ENCODE measurements at places on chromosomes 1 and 21.

DNA sequence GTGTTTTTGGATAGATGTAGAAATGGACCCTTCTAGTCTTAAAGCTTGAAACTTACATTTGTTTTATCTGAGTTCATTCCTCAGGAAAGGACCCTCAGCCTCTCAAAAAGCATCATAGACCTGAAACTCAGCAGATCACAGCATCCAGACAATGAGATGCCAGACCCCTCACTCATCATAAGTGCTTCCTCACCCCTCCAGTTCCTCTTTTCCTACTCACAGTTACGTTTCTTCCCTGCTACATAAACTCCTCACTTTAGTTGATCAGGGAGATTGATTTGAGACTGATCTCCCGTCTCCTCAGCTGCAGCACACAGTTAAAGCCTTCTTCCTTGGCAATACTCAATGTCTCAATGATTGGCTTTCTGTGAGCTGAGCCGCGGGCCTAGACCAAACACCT, 282.0 kb downstream of the FAM72C start:
- no peak for DNase-seq

DNA sequence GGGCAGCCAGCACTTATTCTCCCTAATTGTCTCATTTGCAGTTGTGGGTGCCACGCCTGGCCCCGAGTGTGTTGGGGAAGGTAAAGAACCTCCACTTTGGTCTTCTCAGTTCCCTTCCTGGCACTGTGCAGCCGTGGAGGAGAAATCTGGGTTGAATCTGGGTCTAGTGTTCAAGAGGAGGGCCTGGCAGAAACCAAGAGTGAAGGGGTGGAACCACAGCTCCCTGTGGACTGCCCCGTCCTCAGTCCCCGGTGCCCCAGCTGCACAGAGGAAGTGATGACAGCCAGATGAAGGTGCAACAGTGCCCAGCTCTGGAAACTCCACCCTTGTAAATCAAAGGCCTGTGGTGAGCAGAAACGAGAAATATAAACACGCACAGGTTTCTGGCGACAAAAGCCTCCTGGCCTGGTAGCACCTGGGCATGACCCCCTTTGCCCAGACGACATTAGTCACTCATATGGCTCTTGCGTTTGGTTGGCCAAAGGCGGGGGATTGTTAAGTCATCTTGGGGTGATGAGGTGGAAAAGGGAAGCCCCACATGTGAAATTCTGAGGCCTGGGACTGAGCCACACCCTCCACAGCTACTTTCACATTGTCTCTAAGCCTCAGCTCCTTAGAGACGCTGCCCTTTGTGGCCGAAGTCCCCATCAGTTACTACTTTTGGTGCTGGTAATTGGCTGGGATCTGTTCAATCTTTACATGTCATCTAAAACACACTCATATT, 4.2 kb upstream of the ECE1 start:
- no peak for DNase-seq

GRCh38 chr1:36118447-36119204, 6.4 kb downstream of the COL8A2 start:
- DNase-seq = no peak

- DNase-seq = no peak
Observed at GRCh38 chr1:229947968-229948367, 119.1 kb upstream of the GALNT2 start.

GRCh38 chr1:85495556-85495955, 30.6 kb upstream of the DDAH1 start:
- no peak for DNase-seq

- no peak for DNase-seq
Observed at GRCh38 chr1:204045430-204045829, 27.5 kb upstream of the SOX13 start.

DNA sequence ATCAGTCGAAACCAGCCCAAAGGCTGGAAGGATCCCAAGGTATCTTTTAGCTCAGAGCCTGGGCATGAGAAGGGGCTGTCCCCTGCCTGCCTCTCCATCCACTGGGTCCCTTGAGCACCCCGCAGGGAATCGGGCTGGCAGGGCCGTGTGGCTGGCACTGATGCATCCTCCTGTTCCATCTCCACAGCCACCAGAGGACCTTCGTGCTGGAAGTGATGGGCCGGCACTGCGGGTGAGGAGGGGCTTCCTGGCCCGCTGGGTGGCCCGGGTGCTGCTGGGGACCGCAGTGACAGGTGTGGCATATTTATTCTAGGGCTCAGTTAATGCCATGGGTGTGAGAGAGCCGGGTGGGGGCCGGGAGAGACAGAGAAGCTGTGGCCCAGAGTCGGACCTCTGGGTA, 13.6 kb downstream of the PFKL start:
- DNase-seq = no peak

DNA sequence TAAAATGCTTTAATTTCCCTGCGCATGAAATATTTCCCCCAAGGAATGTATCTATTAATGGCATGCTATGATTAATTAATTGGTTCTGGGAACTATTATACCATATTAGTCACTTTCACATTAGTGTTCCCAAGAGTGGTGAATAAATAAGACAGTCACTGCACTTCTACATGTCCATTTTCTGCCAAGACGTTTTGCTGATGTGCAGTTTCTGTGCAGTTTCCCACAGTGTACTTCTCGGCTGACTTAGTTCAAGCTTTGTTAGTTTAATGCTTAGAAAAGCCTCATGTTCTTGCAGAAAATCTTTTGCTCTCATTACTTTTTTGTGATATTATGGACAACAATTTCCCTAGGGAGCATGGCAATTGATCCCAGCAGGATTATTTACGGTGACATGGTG, 1014.5 kb downstream of the BRINP3 start:
- no peak for DNase-seq

DNA sequence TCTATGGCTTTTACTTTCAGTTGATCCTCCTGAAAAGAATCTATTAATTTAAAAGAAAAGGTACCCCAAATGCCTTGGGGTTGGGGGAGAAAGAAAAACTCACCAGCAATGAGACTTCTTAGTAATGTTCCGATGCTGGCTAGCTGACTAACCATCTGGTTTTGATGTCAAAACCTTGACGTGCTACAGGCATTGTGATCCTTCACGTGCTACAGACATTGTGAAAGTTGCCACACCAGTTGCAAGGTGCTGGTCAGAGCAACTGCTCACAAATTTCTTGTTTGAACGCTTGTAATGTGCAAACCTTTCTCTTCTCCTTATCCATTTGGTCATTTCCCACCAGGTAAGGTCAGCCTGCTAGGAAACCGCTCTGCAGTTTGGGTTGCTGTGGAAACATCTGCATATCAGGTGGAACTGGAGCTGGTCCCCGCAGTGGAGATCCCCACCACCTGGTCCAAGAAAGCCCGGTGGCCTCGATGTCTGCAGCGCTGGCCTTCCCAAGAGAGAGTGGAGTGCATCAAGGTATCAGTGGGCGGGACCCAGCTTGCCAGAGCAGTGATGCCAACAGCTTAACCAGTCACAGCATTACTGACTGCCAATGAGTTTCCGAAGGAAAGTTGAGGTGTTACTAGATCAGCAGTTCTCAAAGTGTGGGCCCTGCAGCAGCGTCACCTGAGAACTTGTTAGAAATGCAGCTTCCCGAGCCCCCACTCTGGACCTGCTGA, 16.1 kb downstream of the MAB21L3 start:
- no peak for DNase-seq

DNA sequence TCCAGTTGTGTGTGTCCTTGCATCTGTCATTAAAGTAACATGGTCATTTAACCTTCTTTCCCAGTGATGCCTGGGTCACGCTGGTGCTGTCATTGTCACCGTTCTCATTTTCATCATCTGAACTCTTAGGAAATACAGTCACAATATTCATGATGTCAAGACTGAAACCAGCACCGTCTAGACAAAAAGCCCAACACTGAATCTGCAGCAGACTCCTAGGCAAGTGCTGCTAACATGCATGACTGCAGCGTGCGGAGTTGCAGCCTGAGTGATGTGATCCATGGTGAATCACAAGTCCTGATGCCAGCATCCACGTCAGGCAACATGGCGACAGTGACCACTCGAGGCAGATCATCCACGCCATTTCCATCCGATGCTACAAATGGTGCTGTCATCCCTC, 37.6 kb downstream of the MRPL37 start:
- DNase-seq = no peak

- no peak for DNase-seq
Observed at GRCh38 chr1:5839161-5839880, 152.9 kb downstream of the NPHP4 start.

DNA sequence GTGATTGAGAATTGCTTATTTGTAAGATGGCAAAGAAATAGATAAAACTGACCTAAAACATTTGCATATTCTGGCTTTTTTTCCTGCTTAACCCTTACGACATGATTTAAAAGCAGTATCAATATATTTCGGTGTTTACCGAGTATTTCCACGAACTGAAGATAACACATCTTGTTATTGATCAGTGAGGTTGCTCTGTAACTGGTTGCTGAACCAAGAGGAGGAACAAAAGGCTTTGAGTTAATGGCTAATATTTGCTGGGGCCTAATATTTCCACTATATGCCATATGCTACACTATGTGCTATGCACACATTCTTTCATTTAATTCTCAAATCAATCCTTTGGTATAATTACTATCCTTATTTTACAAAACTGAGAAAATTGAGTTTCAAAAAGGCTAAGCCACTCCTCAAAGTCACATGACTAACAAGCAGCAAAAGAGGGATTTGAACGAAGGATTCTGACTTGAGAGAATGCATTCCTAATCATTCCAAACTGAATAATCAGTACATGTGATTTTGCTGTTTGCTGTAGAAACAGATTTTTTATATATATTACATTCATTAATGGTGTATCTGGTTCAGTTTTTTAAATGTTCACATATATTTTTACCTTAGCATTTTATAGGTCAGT, 346.0 kb downstream of the USP25 start:
- no peak for DNase-seq

DNA sequence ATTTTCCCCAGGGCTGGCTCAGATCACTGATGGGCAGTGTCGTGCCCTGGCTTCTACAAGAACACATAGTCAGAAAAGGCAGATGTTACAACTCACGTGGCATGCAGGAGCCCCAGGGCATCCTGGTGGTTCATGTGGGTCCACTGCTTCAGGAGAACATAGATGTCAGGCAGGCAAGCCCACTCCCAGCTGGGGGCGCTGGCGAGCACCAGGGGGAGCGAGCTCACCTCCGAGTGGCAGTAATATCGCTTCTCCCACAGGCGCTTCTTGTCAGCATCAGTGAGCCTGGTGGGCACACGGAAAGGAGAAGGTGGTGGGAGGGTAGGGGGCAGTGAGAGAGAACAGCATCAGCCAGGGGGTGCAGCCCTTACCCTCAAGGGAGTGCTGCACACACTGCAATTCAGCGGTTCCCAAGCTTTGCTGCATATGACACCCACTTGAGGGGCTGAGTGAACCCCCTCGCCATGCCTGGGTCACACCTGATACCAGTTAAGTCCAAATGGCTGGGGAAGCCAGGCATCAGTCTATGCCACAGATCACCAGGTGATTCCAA, 34.3 kb upstream of the PPP1R15B start:
- DNase-seq = peak; percentile 88

- DNase-seq = no peak
Observed at GRCh38 chr1:6651909-6652308, 27.2 kb downstream of the THAP3 start.

GRCh38 chr1:204442376-204443259, 31.0 kb upstream of the PPP1R15B start:
- peak; percentile 81 for DNase-seq

- DNase-seq = no peak
Observed at GRCh38 chr21:25359724-25360123, 247.6 kb downstream of the MRPL39 start.
